ENCODE measurements at places on chromosomes 3 and 15. TPM values are rescaled to one million over a fixed set of nuclear protein-coding genes. Genes with fewer than 3 reads are reported as not detected.

The FYCO1 gene
- total RNA-seq, result 19.7 TPM

The SLC6A20 gene
- not detected for total RNA-seq

The SPINK8 gene
- not detected for total RNA-seq

The NMNAT3 gene
- 3.0 TPM for total RNA-seq

The FBXO40 gene
- total RNA-seq, result not detected

The KNG1 gene
- total RNA-seq, result not detected

The IL17RB gene
- total RNA-seq, result not detected

GRCh38 chr3:157429708-157430107 is 6.9 kb upstream of the PTX3 start:
- no peak for DNase-seq

- DNase-seq, result no peak
Observed at GRCh38 chr3:38149708-38150107, 11.2 kb downstream of the MYD88 start.

DNA sequence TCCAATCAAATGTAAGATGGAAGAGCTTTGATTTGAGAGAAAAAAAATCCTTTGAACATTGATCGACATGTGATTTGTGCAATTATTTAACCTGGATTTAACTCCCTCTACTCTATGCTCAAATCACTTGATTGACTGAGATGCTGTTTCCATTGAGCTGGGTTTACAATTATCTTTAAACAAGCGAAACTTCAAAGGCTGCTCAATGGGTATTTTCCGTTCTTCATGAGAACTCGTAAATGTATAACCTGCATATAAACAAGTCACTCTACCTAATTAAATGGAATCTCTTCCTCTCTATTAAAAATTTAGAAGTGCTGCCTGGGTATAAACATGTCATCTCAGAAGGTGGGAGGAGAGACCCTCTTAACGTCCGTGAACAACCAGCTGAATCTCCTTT is 71.9 kb downstream of the ANXA2 start:
- no peak for DNase-seq

- DNase-seq, result no peak
Observed at GRCh38 chr3:153060346-153060745, 101.7 kb upstream of the RAP2B start.

GRCh38 chr15:26656080-26656479 is 116.8 kb downstream of the GABRB3 start:
- no peak for DNase-seq

DNA sequence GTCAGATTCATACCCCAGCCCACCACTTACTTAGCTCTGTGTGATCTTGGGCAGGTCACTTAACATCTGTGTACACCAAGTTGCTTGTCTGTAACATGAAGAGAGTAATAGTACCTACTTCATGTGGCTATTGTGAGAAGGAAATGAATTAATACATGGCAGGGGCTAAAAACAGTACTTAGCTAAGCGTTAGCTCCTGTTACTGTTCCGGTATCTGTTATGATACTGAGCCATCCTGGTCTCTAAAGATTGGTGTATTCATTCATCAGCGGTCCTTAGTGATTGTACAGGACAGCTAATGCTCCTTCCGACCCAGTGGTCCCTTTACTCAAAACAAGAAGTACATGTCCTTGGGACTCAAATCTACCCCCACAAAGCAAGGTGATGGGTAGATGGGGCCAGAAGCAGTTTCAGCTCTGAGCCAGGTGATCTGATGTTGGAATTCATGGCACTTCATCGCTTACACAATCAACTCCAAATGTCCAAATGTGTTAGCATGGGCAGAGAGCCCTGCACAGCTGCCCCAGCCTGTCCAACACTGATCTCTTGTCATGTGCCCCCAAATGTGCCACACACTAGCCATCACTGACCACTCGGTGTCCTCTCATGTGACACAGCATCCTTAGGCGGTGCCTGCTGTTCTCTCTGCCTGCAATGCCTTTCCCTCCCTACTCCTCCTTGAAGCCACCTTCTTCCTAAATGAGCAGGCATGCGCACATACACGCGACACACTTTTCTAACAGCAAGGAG is 84.1 kb downstream of the RARB start:
- DNase-seq, result no peak

DNA sequence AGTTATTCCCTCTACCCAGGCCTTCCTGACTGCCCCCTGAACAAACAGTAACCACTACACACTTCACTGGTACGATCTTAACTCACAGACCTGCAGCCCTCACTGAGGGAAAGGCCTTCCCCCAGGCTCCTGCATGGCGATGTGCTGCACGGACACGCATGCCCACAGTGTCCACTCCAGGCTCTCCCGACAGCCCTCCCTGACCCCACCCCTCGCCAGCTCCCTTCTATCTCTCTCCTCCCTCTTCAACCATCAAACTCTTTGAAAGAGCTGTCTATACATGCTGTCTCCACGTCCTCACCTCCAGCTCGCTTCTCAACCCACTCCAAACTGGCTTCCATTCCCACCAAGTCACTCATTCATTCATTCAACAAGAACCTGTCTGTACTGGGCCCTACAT is 3.9 kb downstream of the SCN5A start:
- no peak for DNase-seq

DNA sequence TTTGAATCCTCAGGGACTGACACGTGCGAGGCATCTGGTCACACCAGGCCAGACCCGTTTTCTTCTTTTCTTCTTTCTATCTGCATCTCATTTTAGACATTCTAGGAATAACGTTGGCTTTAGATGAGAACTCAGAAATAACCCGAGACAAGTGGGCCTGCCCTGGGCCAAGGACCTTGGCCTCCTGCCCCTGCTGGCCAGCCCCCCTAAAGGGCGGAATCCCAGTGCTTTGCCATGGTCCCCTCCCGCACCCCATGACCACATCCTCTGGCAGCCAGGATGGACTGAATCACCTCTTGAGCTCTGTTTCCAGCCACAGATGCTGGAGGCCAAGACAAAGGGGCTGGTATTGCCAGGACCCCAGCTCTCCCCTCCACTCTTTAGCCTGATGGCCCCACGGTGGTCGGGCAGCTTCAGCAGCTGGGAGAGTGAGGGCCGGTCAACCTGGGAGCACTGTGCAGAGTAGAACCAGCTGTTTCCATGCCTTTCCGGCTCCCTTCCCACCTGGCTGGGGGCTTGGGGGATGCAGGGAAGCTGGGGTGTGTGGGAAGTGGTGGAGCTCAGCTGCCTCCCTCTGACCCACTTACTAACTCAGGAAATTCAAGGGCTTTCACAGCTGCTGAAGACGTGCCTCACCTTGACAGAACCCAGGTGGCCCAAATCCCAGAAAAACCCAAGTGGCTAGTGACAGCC is 190.9 kb downstream of the FAM43A start:
- DNase-seq, result no peak

DNA sequence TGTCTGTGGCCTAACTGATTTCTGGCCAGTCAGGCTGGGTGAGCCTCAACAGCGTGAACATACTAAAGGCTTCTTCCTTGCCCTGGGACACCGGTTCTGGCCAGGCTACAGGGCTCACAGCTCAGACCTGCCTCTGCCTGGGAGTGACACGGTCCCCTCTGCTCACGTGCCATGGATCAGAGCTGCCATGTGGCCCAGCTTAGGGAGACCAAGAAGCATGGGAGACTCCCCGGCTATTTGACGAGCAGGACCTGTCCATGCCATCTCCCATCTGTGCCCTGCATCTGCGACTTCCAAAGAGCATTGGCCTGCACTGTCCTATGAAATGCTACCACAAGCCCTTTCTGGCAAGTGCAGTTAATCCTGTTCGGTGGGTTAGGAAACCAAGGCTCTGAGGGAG is 57.4 kb downstream of the APBA2 start:
- no peak for DNase-seq

GRCh38 chr3:63878394-63879060 is 14.9 kb downstream of the ATXN7 start:
- no peak for DNase-seq

- DNase-seq, result no peak
Observed at GRCh38 chr3:127671523-127672428, 976 bp upstream of the ABTB1 start.

DNA sequence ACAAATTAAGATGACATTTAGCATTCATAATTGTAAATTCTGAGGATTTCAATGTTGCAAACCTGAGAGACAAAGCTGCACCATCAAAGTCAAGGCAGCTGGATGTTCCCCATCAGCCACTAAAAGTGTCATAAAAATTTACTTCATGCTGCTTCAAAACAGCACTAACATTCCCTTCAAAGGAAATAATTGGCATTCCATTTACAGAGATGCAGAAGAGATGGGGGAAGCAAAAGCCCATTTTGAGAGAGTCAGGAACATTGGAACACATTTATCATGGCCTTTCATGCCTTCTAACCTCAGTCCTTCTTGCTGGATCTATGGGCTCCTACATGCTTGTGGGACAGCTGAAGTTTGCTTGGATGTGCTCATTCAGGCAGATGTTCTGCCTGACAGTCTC is 6.4 kb upstream of the TMEM158 start:
- DNase-seq, result no peak

DNA sequence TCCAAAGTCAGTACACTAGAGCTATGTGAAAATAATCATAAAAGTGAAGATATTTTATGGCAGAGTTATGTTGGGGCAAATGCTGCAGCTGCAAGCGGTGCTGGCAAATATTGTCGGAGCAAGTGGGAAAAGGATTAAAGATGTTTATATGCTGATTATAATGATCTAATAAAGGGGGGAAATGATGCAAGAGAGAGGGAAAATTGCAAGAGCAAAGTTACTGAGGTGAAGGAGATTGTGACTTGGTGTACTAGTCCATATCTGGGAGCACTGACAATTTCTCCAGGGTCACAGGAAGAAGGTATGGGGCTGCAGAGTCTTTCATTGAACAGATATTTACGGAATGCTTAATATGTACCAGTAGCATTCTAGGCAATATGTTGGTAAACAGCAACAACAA is 45.8 kb downstream of the OPA1 start:
- no peak for DNase-seq

GRCh38 chr3:109338322-109338721 is 976 bp upstream of the DPPA4 start:
- no peak for DNase-seq

DNA sequence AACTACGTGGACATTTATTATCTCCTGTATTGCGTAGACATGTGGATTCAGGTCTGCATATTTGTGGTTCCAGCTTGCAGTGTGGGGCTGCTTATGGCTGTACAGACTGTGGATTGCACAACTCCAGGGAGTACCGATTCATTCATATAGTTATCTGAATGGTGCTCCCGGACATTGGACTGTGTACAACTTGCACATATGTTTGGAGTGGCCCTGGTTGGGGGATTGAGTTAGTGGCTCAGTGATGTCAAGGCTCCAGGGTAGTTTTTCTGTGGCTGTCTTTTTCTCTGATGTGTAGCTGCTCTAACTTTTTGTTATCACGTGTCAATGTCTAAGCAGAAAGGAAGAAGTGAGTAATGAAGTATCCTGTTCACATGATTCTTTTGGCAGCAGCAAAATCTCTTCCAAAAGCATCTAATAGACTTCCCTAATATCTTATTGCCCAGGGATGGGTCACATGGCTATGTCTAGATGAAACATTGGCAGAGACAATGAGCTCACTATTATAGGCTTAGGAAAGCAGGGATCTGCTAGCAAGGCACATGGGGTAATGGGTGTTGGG is 15.8 kb downstream of the ST3GAL6 start:
- no peak for DNase-seq

- no peak for DNase-seq
Observed at GRCh38 chr3:114133947-114134346, 44.9 kb downstream of the DRD3 start.

DNA sequence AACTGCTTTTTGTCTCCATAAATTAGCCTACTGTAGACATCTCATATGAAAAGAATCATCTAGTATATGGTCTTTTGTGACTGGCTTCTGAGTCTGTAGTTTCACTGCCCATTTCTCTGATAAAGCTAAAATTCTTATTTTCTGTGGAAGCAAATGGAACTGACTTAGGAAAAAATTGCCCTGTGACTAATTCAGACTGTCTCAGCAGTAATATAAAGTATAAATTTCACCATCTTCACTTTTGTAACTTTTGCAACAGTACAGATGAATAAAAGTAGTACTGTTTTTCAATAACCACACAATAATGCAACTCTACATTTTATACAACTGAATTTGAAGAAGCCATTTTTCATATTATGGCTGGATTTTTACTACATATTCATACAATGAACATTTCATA is 104.1 kb downstream of the TBC1D5 start:
- DNase-seq, result no peak

DNA sequence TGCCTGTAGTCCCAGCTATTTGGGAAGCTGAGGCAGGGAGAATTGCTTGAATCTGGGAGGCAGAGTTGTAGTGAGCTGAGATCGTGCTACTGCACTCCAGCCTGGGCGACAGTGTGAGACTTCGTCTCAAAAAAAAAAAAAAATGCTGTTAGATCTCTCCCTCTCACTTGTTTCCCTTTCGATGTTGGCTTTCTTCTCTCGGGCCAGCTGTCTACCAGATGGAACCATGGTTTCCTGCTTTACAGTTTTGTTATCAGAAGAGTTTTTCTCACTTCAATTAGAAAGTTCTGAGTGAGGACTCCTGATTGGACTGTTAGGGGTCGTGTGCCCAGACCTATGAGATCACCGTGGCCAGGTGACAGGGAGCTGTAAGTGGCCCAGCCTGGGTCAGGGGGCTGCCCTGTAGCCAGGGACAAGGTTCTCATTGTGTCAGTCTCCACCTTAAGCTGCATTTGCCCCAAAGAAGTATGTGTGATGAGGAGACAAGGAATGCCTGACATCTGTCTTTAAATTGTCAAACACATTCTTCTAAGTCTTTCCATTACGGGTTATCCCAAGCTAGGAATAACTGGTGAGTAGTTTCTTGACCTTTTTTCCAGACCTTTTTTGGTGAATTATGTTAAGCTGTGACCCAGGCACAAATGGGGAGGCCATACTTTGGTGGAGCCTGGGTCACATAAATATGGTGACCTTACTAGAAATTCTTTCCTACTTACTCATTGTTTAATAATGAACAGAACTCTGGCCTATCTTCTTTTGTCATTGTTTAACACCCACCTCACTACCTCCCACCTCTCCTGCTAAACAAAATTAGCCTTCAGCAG is 25.2 kb downstream of the SNAPC5 start:
- peak; percentile 34 for DNase-seq

DNA sequence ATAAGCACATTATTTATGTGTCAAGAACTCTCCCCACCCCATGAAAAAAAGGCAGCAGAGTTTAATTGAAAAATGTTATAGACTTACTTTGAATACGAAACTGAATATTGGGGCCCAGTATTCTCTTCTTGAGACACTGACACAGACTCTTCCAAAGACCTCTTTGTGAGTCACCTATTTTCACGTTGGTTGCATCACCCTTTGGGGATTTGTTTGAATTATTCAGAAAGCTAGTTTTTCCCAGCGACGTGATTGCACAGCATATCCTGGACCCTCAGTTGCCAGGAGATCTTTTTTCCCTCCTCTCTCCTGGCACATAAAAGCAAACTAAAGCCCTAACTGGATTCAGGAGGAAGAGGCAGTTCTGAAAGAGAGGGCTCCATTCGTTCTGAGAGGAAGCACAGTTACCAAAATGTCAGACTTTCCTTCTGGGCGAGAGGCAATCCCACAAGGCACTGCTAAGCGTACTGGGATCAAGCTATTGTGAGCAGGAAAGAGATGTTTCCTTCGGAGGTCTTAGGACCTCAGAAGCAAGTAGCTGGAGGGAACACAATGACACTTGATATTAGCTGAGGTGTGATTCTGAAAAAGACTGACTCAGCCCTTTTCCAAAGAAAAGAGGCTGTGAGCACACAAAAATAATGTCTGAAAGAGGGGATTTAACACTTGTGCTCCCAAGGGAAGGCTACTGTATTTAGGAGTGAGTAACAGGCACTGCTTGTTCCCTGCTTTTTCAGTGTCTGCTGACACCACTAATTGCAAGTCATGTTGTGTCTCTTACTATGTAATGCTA is 65.8 kb upstream of the CADPS start:
- no peak for DNase-seq

Data from PC-9 (cell line).